T-cell (primary cell): ENCODE measurements at places on chromosomes 11 and 22.
A peak's percentile ranks its signal among the peaks of the same experiment; 100 is the strongest.

DNA sequence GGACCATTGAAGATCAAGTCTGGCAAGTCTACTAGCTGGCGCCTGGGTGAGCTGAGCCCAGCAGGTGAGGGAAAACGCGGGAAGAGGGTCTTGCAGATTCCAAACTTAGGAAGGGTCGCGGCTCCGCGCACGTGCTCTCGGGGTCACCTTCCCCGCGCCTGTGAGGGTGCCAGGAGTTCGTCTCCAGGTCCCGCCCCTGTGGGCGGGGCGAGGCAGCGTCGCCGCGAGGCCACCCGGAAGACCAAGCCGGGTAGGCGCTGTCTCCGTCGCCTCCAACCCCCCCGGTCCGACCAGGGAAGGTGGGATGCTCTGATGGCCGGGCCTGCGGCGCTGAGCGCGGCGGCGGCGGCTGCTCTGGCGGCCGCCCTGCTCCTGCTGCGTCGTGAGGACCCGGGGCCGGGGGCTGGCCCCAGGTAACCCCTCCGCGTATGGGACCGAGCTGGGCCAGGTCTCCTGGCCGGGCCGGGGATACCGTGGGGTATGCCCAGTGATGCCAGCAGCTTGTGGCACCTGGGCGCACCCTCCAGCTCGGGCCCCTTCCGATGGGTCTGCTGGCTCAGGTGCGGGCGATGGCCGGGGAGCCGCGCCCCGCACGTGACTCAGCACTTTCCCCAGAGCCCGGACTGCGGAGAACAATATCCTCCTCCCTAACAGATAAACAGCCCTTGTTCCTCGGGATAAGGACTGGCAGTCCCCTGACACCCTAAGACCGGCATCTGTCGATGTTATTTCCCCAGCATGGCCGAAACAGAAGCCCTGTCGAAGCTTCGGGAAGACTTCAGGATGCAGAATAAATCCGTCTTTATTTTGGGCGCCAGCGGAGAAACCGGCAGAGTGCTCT lies at the start of gene HTATIP2:
Gene HTATIP2 (plus strand): TSS at position 215 of the 841 bp plus-strand sequence. CDS start 524 bp downstream, at position 739.
- peak within 1 kb of the TSS; percentile 65 for H3K27ac ChIP-seq
- peak; percentile 69 for DNase-seq
- no peaks in the 10 kb centered on the region for H3K36me3 ChIP-seq

DNA sequence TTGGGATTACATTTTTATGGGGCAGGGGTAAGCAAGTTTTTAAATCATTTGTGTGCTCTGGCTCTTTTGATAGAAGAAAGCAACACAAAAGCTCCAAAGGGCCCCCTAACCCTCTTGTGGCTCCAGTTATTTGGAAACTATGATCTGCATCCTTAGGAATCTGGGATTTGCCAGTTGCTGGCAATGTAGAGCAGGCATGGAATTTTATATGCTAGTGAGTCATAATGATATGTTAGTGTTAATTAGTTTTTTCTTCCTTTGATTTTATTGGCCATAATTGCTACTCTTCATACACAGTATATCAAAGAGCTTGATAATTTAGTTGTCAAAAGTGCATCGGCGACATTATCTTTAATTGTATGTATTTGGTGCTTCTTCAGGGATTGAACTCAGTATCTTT lies 10.1 kb downstream of the RAG1 start:
- no peaks in the 10 kb centered on the region for H3K4me1 ChIP-seq
- H3K27ac ChIP-seq: no peak overlapping the region
- no peak overlapping the region for H3K4me3 ChIP-seq
- H3K27me3 ChIP-seq: no peaks in the 10 kb centered on the region
- DNase-seq: no peak

DNA sequence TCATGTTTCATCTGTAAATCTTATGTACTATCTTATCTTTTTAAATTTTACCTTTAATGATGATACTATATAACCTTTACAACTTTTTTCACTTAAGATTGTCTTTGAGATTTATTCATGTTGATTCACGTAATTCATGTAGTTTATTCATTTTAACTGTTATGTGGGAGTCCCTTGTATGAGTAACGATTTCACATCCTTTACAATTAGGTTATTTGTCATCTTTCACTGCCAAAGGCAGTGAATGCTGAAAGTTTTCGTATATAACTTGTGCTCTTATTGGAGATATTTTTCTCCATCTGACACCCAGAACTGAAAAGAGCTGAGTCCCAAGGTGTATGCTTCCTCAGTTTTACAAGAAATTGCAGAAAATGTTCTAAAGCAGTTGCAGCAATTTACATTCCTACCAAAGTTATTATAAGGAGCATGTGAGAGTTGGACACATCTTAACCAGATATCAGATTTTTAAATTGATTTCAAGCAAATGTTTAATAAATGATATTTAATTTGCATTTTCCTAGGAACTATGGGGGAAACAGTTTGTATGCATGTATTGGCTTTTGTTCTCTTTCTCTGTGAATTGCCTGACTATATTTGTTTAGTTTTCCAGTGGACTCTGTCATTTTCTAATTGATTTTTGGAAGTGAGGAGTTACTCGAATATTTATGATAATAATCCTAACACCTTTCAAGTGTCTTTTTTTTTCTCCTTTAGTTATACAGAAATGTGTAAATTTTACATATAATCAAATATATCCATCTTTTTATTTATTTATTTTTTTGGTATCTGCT lies 6.4 kb downstream of the ARL14EP start:
- H3K4me3 ChIP-seq: no peak overlapping the region
- no peaks in the 10 kb centered on the region for H3K27me3 ChIP-seq
- no peak for DNase-seq
- peaks cover 26% of the 10 kb centered on the region for H3K4me1 ChIP-seq
- peaks cover 2% of the 10 kb centered on the region for H3K36me3 ChIP-seq

GRCh38 chr22:40797427-40797826 lies 21.7 kb downstream of the SLC25A17 start:
- H3K4me3 ChIP-seq: no peak overlapping the region
- H3K27ac ChIP-seq: no peak overlapping the region
- no peaks in the 10 kb centered on the region for H3K27me3 ChIP-seq
- no peaks in the 10 kb centered on the region for H3K36me3 ChIP-seq

- H3K4me1 ChIP-seq: peaks cover 15% of the 10 kb centered on the region
- H3K27ac ChIP-seq: no peak overlapping the region
- no peaks in the 10 kb centered on the region for H3K27me3 ChIP-seq
- no peak for DNase-seq
- H3K36me3 ChIP-seq: no peaks in the 10 kb centered on the region
- no peak overlapping the region for H3K4me3 ChIP-seq
These were observed 15.2 kb downstream of the PHLDB1 start for GRCh38 chr11:118622376-118623268.

DNA sequence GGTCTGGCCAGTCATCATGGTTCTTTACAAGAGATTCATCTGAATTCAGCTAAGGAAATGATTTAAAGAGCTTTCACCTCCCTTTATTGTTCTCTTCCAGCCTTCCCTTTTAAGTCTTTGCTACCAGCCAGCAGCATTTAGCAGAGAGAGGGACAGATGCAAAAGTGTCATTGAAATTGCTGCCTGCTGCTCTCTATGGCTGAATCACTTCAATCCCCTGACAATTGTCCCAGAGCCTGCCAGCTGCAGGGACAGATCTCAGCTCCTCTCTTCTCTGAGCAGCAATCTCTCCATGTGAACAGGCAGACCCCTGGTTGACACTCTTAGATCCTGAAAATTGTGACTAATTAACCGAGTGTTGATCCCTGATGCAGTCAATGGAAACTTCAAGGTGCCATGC lies 816.9 kb upstream of the CCDC90B start:
- no peak for DNase-seq
- H3K27me3 ChIP-seq: no peaks in the 10 kb centered on the region
- H3K4me3 ChIP-seq: no peak overlapping the region
- H3K27ac ChIP-seq: no peak overlapping the region
- no peaks in the 10 kb centered on the region for H3K4me1 ChIP-seq

- no peak overlapping the region for H3K27ac ChIP-seq
- DNase-seq: no peak
- peaks cover 8% of the 10 kb centered on the region for H3K4me1 ChIP-seq
- H3K27me3 ChIP-seq: no peaks in the 10 kb centered on the region
These were observed 17.5 kb upstream of the CD3E start for GRCh38 chr11:118287006-118287405.

GRCh38 chr22:19043121-19044085 lies 78.8 kb downstream of the DGCR2 start:
- no peak overlapping the region for H3K4me3 ChIP-seq
- H3K27me3 ChIP-seq: no peaks in the 10 kb centered on the region
- no peak for DNase-seq
- H3K4me1 ChIP-seq: no peaks in the 10 kb centered on the region

DNA sequence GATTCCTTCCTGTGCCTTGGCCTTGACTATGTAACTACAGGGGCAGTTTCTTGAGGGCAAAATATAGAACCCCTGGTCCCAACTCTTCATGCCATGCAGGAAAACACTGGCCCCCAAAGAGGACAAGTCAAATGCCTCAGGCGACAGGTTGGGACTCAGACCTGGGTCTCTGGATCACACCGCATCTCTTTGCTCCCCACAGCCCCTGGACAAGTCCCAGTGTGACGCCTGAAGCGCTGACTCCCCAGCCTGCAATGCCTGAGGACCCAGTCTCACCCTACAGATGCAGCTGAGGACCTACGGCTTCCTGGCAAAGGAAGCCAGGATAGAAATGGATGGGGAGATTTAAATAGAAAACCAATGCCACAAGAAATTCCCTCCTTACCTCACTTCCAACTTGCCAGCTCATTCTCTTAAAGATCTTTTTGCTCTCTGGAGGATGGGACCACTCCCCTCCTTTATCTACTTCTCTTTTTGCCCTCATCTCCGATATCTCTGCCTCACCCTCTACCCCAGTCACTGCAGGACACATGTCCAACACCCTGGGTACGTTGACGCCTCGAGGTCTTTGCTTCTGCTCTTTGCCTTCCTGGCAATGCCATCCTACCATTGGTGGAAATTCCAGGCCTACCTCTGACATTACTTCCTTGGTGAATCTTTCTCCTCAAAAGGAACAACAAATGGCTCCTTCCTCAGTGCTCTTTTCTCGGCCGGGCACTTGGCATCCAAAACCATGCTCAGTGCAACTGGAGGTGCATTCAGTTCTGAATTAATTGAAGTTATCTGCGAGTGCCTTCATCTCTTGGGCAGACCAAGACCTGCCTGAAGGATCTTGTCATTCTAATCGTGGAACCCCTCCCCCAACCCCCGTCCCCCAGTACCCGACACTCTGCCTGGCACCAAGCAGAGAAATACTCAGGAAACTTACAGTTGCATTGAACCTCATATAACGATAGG lies 2.0 kb upstream of the PRDM11 start:
- no peak for DNase-seq
- H3K4me1 ChIP-seq: peaks cover 23% of the 10 kb centered on the region
- peaks cover 28% of the 10 kb centered on the region for H3K27me3 ChIP-seq
